ENCODE measurements at places on chromosomes 7 and 10.

DNA sequence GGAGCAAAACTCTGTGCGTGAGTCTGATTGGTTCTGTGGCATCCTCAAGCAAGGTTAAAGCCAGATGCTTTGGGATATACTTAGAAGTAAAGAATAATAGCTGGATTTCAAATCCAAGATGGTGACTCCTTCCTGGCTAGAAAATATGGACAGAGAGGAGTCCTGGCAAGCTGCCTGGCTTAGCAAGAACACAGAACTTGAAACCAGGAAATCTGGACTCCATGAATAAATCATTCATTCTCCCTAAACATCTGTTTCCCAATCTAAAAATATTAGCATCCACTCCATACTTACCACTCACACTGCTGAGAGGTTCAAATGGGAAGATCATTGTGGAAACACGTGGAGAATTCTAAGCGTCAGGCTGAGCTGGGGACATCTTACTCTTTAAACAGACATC is 1074.1 kb upstream of the AUTS2 start:
- DNase-seq: no peak

DNA sequence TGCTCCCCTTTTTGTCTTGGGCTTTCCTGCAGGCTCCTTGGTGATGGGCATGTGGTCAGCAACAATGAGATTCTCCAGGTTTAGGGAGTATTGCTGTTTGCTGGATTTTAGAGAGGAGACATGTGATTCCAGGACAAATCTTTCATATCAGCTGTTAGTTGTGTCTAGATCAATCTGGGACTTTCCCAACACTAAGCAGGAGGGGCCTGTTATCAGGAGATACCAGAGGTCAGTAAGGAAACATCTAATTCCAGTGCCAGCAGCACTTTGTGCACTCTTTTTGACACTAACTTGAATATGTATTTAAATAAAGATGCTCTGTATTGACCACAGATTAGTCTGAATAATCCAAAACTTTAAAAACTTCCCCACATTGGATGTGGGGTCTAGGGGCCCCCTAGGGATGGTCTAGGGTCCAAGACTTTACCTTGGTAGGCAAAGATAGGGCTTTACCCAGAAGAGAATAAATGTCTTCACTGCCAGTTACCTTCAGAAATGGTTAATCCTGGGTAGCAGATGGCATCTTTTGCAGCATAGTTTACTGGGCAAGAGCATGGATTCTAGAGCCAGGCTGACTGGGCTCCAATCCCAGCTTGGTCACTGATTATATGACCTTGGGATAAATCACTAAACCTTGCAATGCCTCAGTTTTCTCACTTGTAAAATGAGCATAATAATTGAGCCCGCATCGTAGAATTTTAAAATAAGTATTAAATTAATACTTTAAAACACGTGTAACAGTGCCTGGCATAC is 6.4 kb upstream of the FIGNL1 start:
- no peak for DNase-seq

- no peak for DNase-seq
Measured at GRCh38 chr10:44282626-44283300, 102.1 kb downstream of the CXCL12 start.

DNA sequence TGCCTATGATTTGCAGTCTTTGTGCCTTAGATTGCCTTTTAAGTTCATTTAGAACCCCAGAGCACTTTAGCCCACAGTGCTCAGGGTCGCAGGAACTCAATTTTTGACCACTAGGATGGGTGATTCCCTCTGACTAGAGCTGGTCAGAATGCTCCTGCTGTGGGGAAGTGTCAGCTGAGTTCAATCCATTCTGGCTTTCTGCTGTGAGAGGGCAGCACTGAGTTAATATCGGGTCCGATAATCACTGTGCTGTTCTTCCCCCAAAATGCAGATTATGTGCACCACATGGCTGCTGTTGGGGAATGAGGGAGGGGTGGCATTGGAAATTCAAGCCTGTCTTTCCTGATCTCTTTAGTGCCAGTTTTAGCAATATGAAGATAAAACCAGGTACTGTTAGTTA is 886.4 kb downstream of the DNAJB9 start:
- DNase-seq: no peak

DNA sequence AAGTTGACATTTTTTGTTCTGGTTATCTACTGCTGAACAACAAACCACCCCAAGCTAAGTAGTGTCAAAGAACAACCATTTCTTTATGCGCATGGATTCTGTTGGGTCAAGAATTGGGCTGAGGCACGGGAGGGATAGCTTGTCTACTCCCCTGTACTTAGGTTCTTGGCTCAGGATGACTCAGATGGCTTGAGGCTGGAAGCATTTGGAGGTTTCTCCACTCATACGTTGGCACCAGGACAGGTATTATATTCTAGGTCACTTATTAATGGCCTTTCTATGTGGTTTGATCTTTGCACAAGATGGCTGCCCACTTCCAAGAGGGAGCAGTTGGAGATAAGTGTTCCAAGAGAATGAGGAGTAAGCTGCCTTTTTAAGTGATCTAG is 11.8 kb upstream of the TFAM start:
- no peak for DNase-seq

All from caudate nucleus (tissue), 63 donors.